Lung microvascular endothelial cell (primary cell): ENCODE measurements at places on chromosomes 2 and 18. TPM values are rescaled to one million over a fixed set of nuclear protein-coding genes. Genes with fewer than 3 reads are reported as not detected.
A peak's percentile ranks its signal among the peaks of the same experiment; 100 is the strongest.

DNA sequence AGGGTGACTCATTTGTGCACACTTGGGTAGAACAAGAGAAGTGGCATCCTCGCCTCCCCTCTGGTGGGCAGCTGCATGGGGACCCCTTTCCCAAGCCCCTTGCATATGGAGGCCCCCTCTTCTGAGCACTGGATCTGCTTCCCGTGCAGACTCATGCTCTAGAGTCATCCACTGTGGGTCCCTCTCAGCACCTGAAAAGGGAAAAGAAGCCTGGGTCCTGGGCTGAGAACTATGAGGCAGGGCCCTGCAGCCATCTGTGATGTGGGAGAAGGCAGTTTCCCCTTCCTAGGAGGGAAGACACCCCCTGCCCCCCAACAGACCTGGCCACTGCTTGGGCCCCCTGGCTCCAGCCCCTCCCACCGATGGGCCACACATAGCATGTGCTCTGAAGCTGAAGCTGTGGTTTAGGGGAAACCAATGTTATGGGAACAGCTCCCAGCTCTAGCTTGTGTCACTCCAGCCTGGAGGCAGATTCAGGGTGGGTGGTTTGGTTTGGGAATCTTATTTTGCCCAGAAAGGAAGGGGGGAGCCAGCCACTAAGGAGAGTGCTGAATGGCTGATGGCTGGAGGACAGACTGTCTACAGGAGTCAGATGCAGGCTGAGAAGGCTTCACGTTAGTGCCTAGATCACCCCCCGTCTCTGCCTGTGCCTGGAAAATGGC is 172.8 kb downstream of the GLI2 start:
- DNase-seq: no peak

DNA sequence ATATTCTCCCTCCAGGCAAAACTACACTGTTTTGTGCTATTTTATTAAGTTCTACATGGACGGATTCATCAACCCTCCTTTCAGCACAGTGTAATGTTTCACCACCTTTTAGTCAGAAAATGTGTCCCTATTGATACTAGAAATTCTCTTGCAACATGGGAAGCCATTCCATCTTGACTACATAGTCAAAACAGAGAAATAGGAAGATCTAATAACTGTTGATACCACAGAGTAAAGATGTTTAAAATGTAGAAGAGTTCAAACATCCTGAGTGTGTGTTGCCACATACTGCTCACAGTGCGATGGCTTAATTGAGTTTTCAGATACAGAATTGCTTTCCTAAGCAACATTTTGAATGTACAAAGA is 492.2 kb upstream of the RAB12 start:
- DNase-seq: no peak

Gene SERPINB10
- not detected in 2 replicates for total RNA-seq

DNA sequence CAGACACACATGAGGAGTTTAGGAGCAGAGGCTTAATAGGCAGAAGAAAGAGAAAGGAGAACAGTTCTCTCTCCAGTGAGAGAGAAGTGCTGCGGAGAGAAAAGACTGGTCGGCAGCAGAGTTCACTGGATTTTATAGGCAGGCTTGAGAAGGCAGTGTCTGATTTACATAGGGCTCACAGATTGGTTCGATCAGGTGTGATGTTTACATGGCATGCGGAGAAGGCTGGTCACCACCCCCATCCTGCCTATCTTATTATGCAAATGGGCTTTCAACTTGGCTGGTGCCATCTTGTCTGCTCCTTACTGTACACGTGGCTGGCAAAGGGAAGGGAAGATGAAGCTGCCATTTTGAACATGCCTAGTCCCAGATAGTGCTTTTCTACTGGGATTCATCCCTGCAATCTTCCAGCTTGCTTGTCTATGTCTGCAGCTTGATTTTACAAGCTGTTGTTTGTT is 113.4 kb downstream of the AP1S3 start:
- no peak for DNase-seq

DNA sequence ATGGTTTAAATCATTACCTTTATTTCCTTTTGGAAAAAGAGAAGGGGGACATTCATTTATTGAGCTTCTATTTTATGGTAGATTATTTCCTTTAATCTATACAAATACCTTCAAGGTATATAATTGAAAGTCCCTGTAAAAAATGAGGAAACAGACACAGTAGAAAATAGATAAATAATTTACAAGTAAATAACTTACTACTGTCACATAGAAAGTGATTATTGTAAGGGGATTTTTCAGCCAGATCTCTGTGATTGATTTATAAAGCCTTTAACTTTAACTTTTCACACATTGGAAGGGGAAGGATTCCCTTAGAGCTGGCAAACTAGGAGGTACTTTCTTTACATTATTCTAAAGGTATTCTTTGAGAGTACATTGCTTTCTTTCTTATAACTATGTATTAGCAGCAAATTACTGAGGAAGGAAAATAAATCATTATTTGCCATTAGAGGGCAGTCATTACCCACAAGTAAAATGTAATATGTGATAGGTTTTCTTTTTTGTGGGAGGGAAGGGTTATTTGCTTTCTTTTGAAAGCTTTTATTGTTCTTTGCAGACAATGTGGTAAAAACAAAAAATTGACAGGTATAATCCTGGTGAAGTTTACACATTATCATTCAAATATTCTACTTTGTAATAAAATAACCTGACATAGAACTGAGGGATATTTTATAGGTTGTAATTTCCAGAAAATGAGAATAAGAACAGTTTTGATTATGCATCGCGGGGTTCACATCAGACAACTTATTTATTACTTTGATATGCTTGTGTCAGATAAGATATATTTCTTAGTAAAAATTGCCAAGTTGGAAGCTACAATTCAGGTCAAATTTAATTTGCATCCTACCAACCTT is 24.8 kb upstream of the RPE start:
- DNase-seq: peak; percentile 70

Gene HAAO
- not detected in 2 replicates for total RNA-seq

Gene INHBB
- total RNA-seq: 11.3 and 21.1 TPM in 2 replicates

DNA sequence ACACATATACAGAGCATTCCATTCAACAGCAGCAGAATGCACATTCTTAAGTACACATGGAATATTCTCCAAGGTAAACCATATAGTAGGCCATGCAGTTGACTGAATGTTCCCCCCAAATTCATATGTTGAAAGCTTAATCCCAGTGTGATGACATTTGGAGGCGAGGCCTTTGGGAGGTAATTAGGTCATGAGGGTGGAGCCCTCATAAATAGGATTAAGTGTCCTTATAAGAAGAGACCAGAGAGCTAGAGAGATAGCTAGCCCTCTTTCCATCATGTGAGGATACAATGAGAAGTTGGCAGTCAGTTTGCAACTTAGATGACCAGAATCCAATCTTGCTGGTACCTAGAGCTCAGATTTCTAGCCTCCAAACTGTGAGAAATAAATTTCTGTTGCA is 27.6 kb downstream of the TMEM185B start:
- DNase-seq: no peak

GRCh38 chr2:207498427-207498826 is 31.3 kb upstream of the CREB1 start:
- no peak for DNase-seq

DNA sequence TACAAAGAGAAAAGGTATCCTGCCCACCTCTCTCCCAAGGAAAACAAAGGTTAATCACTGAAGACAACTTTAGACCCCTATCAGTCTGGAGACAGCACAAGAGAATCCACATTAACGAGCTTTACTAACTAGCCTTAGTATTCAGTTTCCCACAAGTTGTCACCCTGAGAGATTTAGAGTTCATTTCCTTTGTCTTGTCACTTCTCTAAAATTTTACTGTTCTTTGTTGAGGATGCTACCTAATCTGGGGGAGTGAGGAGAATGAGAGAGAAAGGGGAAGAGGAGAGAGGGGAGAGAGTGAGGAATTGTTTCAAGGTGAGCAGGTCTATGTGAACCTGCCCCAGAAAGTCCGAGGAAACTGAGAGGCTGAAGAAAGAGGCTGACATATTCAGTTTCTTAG is 28.4 kb downstream of the C2orf76 start:
- DNase-seq: no peak

Gene GPR39
- 0.20 and 0.22 TPM in 2 replicates for total RNA-seq

DNA sequence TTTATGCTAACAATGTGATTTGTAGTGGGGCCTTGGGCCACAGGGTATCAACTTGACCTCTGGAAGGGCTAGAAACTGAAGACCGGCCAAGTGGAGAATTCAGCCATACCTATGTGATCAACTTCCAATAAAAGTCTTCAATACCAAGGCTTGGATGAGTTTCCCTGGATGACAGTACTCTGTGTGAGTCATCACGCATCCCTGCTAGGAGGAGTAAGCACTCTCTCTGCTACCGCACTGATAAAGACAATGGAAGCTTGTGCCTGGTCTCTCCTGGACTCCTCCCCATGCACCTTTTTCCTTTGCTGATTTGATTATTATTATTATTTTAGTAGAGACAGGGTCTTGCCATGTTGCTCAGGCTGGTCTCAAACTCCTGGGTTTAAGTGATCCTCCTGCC is 58.1 kb downstream of the SKA1 start:
- no peak for DNase-seq

DNA sequence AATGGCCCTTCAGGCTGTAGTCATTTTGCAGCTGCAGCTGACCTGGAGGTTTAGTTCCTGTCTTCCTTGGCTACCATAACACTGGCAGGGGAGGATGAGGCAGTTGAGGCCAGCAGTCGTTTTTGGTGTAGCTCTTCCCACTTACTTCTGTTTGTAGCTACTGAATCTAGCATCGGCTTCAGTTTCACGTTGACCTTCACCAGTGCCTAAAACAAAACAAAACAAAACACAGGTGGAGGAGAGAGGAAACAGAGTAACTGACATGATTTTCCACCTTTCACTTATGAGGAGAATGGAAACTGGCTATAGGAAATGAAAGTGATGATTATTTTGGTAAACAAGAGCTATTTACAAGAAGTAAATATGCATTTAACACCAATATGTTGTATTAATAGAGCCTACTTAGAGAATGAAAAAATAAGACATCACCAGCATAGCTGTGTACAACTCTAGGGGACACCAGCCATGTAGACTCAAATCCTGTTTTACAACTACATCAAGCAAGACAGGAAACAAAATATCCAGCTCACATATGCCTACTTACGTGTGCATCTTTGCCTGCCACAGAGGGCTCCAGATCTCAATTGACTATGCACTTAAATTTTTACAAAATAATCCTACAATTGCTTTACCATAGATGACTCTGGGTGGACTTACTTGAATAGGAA is 236.9 kb downstream of the AGPS start:
- no peak for DNase-seq

GRCh38 chr18:9673296-9674251 is 34.5 kb upstream of the RAB31 start:
- peak; percentile 66 for DNase-seq

GRCh38 chr2:120345608-120346007 is 328 bp upstream of the INHBB start:
- no peak for DNase-seq
